Bronchial epithelial cell (primary cell): ENCODE measurements at places on chromosomes 3 and 15. TPM values are rescaled to one million over a fixed set of nuclear protein-coding genes. Genes with fewer than 3 reads are reported as not detected.

The LRTM1 gene
- total RNA-seq = not detected in 2 replicates

The SETD5 gene
- total RNA-seq = 44.5 and 53.7 TPM in 2 replicates

The CXCR6 gene
- total RNA-seq = not detected in 2 replicates

The TLR9 gene
- not detected in 2 replicates for total RNA-seq

The GPR62 gene
- not detected in 2 replicates for total RNA-seq
